ENCODE measurements at places on chromosomes 12 and 14. TPM values are rescaled to one million over a fixed set of nuclear protein-coding genes. Genes with fewer than 3 reads are reported as not detected.

DNA sequence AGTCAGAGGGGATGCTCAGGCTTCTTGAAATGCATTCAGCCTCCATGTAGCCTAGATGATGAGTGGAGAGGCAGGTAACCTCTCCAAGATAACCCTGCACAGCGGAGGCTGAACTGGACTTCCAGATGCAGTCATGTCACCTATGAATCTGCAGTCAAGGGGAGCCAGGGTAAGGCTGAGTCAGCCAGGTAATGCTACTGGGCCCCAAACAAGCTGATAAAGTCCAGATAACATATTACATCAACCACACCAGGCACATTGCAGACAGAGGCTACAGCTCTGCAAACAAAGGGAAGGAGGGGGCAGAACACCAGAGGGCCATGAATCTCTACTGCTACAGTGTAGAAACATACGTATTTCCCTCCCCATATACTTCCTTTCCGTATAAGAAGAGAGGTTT, 14.0 kb downstream of the RNASE9 start:
- DNase-seq: no peak

PLEK2 gene
- 2.3 TPM for total RNA-seq

TTC5 gene
- total RNA-seq: 19.3 TPM

LRFN5 gene
- 1.3 TPM for total RNA-seq

DNA sequence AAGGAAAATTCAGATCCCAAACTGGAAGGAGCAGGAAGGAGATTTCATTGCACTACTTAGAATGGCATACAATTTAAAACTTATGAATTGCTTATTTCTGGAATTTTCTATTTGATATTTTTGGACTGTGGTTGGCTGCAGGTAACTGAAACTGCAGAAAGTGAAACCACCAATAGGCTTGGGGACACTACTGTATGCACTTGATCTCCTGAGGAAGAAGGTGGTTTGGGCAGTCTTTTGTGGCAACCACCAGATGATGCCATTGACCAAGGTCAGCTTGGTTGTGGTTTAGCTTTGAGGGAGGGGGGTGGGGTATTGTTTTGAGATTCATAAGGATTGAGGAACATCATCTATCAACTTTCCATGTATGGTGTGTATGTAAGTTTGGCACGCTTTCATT, 209.5 kb upstream of the STXBP6 start:
- DNase-seq: no peak

- no peak for DNase-seq
Observed at GRCh38 chr12:120013659-120014380, 24.8 kb downstream of the BICDL1 start.

DNA sequence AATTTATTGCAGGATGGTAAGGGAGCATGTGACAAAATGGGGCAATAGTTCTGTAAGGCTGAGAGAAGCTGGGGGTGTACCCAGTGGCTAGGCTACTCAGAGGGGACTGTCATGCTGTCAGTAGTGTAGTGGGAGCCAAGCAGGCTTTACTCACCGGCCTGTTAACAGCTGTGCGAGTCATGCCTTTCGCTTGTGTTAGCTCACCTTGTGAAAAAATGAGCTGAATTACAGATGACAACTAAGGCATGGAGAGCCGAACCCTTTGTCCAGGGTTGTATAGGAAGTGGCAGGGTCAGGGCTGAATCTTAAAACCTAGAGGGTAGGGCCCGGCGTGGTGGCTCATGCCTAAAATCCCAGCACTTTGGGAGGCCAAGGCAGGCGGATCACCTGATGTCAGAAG, 37.9 kb downstream of the SH2B3 start:
- no peak for DNase-seq

DNA sequence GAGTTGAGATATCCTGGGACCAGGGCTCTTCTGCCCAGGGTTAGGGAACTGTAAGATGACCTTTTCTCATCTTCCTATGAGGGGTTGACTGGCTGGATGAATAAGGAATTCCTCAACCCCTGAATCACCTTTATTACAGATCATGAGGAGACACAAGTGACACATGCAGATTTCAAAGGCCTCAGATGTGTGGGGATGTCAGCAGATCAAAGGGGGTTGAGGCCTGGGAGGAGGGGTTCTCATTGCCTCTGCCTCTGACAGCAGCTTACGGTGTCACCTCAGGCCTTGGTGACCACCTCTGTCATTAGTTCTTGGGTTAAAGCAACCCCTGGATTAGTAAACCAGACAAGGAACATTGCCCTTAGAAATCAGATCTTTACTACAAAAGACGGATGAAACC, 2.1 kb upstream of the KRT72 start:
- no peak for DNase-seq

DNA sequence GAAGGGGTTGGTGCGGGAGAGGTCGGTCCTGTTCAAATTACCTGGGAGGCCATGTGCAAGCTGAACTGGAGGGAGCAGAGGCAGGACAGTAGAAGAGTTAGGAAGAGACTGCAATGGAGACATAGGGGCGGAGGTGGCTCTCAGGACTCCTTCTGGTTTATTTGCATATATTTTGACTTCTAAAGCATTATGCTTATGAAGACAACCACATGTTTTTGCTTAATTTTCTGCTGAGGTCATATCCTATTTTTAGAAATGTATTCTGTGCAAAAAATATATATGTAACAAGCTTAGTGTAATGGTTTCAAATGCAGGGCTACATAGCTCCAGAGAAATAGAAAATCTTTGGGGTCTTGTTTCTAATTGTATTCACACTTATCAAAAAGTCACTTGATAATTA, 137.0 kb upstream of the MDM1 start:
- DNase-seq: no peak

- no peak for DNase-seq
Observed at GRCh38 chr12:98232753-98233390, 282.5 kb upstream of the TMPO start.

GRCh38 chr12:57395121-57395520, 35.7 kb downstream of the R3HDM2 start:
- no peak for DNase-seq

GRCh38 chr14:93375673-93376156, 28.7 kb downstream of the COX8C start:
- no peak for DNase-seq
